Activated naive CD8-positive, alpha-beta T cell treated with anti-CD3 and anti-CD28 coated beads for 36 hours (primary cell): ENCODE measurements at places on chromosomes 1 and 21. TPM values are rescaled to one million over a fixed set of nuclear protein-coding genes. Genes with fewer than 3 reads are reported as not detected.
A peak's percentile ranks its signal among the peaks of the same experiment; 100 is the strongest.

- H3K27me3 ChIP-seq = peaks cover 7% of the 10 kb centered on the region
- no peaks in the 10 kb centered on the region for H3K36me3 ChIP-seq
- no peak overlapping the region for H3K4me3 ChIP-seq
- H3K4me1 ChIP-seq = no peaks in the 10 kb centered on the region
These were observed 48.3 kb upstream of the POFUT2 start for GRCh38 chr21:45335761-45336534.

GRCh38 chr1:207313131-207313530 lies 8.3 kb upstream of the CD55 start:
- no peak overlapping the region for H3K27ac ChIP-seq
- no peak overlapping the region for H3K4me3 ChIP-seq
- DNase-seq = no peak
- H3K36me3 ChIP-seq = no peaks in the 10 kb centered on the region
- H3K4me1 ChIP-seq = peaks cover 22% of the 10 kb centered on the region

DNA sequence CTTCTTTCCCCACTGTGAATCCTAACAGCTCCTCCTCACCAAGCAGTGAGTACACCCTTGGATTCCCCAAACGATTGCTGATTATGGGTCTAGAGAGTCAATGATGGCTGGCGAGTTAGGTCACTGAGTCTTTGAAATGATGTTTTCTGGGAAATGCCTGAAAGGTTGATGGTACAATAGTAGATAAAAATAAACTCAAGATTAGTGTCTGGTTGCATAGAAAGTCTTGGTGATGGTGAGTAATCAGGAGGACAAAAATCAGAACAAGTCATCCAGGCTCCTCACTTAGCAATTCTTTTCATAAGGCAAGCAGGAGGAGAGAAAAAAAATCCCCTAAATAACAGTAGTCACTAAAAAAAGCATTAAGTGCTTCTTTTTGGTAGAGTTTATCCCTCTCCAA lies 22.6 kb downstream of the HLX start:
- no peak for DNase-seq
- H3K36me3 ChIP-seq = no peaks in the 10 kb centered on the region
- no peak overlapping the region for H3K4me3 ChIP-seq

The SUSD4 gene
- total RNA-seq = 0.33 TPM

- H3K27me3 ChIP-seq = peaks cover 8% of the 10 kb centered on the region
- H3K27ac ChIP-seq = no peak overlapping the region
- no peak for DNase-seq
- H3K4me3 ChIP-seq = no peak overlapping the region
These were observed 209.8 kb downstream of the MATN1 start for GRCh38 chr1:30513396-30514136.

The HRNR gene
- not detected for total RNA-seq

- H3K4me3 ChIP-seq = no peak overlapping the region
- H3K4me1 ChIP-seq = peaks cover 67% of the 10 kb centered on the region
- no peak for DNase-seq
- H3K36me3 ChIP-seq = peaks cover 51% of the 10 kb centered on the region
These were observed 101.0 kb downstream of the MRPL39 start for GRCh38 chr21:25506261-25506660.

The RHCE gene
- 0.29 TPM for total RNA-seq

The CRABP2 gene
- total RNA-seq = 1.2 TPM

DNA sequence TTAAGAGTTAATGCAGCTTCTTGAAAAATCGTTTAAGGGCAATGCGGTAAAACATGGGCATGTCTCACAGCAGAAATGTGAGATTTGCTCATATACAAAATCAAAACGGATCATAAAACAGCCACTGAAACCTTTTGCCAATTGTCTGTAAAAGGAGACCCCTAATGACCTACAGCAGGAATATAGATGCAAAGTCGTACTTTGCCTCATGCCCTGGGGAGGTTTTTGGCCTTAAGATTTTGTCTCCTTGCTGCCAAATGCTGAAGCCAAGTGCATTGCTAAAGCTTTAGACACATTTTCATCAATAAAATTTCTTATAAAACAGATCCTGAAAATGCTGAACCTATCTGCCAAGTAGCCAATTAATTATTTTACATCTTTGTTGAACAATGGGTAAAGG lies 226.9 kb downstream of the TGFB2 start:
- H3K27me3 ChIP-seq = no peaks in the 10 kb centered on the region
- H3K4me1 ChIP-seq = no peaks in the 10 kb centered on the region
- H3K4me3 ChIP-seq = no peak overlapping the region
- H3K27ac ChIP-seq = no peak overlapping the region
- no peaks in the 10 kb centered on the region for H3K36me3 ChIP-seq
- DNase-seq = no peak

- no peak overlapping the region for H3K27ac ChIP-seq
- no peaks in the 10 kb centered on the region for H3K36me3 ChIP-seq
- peaks cover 10% of the 10 kb centered on the region for H3K4me1 ChIP-seq
- no peak overlapping the region for H3K4me3 ChIP-seq
These were observed 158.7 kb downstream of the SIPA1L2 start for GRCh38 chr1:232471250-232471649.

The HCRTR1 gene
- total RNA-seq = not detected

DNA sequence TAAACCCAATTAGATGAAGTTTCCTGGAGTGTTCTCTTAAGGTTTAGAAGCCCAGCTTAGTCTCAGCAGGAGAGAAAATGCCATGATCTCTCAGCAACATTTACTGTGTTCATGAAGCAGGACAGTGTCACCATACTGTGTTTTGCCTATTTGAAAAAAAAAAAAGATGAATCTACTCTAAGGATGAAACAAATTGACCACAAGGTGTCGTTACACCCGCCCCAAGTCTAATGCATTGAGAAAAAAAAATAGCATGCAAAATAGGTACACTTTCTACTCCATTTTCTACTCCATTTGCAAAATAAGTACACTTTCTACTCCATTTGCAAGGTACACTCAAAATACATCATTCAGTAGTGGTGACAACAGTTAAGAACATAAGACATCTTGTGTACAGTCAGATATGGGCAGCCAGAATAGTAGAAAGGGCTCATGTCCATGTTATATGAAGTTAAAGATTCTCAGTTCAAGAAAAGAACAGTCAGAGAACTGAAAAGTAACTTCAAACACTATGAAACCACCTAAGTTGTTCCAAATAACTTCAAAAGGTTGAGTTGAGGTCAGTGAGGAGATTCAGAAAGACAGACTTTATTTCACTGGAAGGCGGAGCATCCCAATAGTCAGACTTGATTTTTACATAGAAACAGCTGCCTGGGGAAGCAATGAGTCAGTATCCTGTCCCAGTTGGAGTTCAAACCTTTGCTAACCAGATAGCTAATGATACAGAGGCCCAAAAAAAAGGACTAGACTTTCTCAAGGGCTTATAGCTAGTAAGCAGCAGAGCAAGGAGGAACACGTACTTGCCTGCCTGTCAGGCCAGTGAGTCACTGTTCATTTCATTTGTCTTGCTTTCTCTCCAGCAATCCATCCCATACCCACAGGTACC lies 13.3 kb downstream of the PLPPR5 start:
- H3K27ac ChIP-seq = peak overlapping the region; percentile 72
- no peaks in the 10 kb centered on the region for H3K27me3 ChIP-seq
- peaks cover 10% of the 10 kb centered on the region for H3K4me1 ChIP-seq
- H3K4me3 ChIP-seq = no peak overlapping the region
- H3K36me3 ChIP-seq = no peaks in the 10 kb centered on the region
- DNase-seq = peak; percentile 12

GRCh38 chr1:59692591-59692990 lies 122.2 kb upstream of the HOOK1 start:
- no peaks in the 10 kb centered on the region for H3K36me3 ChIP-seq
- H3K27ac ChIP-seq = no peak overlapping the region
- no peak overlapping the region for H3K4me3 ChIP-seq
- no peaks in the 10 kb centered on the region for H3K27me3 ChIP-seq
- no peak for DNase-seq
- peaks cover 12% of the 10 kb centered on the region for H3K4me1 ChIP-seq

DNA sequence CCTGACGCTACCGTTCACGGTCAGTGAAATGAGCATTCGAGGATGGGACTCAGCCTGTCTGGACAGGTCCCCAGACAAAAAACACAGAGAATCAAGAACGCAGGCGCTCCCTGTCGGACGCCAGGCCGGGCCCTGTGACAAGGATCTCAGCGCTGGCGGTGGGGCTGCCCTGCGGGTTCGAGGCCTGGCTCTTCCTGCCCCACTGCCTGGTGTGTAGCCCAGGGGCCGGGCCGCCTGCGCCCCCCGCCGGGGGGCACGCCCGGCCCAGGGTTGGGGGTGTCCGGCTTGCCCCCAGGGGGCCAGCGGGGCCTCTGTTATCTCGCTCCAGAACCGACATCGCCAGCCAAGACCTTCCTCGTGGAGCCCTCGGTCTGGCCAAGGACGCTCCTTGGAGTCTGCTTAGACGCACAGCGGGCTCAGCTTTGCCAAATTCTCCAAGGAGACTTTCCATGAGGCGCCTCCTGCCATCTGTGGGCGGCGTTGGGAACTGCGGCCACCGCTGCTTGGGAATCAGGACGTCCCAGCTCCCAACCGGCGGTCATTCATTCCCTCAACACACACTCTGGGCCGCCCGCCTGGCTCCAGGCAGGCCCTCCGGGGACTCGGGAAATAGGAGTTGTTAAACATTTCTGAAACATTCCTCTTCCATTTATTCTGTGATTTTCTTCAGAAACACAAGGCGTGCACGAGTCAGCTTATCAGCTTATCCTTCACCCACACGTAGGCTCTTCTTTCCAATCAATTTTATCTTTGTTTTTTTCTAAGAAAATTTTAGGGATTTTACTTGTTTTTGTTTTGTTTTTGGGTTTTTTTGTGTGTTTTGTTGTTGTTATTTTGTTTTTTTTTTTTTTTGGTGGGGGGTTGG lies 11.3 kb upstream of the RIPK4 start:
- no peaks in the 10 kb centered on the region for H3K36me3 ChIP-seq
- DNase-seq = peak; percentile 19
- no peak overlapping the region for H3K4me3 ChIP-seq
- peaks cover 87% of the 10 kb centered on the region for H3K27me3 ChIP-seq

The HIVEP3 gene
- total RNA-seq = 21.3 TPM

DNA sequence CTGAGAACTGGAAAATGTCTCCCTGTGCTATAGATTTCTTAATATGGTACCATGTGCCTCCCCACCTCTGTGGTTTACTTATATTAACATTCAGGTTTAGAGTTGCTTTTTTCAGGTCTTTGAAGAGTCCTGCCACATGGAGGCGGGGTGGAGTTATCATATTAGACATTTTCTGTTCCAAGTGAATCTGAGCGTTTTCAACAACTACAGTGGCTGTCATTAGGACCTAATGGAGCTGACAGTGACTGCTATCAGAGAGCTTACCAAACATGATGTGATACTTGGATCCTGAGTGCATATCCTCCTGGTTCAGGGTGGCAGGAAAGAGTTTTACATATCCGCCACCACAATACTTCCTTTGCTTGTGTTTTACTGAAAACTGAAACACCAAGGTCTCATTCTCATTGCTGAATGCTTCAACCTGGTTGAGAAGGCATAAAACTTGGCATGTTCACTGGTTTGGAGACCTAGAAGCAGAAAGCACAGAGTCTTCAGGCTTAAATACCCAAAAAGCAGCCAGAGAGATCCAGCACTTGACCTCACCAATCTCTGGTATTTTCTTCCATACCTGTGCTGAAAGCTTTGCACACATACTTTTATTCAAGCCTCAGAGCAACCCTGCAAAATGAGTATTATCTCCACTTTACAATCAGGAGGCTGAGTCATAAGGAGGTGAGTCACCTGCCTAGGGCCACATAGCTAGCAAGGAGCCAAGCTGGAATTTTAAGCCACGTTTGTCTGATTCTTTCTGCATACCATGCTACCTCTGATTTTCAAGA lies 47.4 kb upstream of the OSBPL9 start:
- H3K36me3 ChIP-seq = no peaks in the 10 kb centered on the region
- peak overlapping the region; percentile 35 for H3K4me3 ChIP-seq
- peaks cover 35% of the 10 kb centered on the region for H3K4me1 ChIP-seq
- no peaks in the 10 kb centered on the region for H3K27me3 ChIP-seq
- DNase-seq = peak; percentile 29

DNA sequence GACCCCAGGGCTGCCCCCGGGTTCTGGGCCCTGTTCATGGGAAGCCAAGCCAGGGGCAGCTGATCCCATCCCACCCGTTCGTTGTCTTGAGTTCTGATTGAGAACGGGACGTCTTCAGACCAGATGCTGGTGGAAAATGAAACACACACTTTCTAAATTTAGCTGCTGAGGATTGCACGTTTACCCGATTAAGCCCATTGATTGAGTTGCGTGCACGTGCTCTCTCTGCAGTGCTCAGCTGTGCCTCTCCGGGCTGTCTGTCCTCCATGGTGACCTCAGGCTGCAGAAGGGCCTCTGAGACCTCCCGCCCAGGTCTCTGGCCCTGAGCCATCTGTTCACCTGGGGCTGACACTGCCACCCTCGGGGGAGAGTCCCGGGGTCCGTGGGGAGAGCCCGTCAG lies 27.0 kb upstream of the PEX10 start:
- H3K4me1 ChIP-seq = no peaks in the 10 kb centered on the region
- no peak overlapping the region for H3K27ac ChIP-seq
- no peak overlapping the region for H3K4me3 ChIP-seq
- no peaks in the 10 kb centered on the region for H3K36me3 ChIP-seq

DNA sequence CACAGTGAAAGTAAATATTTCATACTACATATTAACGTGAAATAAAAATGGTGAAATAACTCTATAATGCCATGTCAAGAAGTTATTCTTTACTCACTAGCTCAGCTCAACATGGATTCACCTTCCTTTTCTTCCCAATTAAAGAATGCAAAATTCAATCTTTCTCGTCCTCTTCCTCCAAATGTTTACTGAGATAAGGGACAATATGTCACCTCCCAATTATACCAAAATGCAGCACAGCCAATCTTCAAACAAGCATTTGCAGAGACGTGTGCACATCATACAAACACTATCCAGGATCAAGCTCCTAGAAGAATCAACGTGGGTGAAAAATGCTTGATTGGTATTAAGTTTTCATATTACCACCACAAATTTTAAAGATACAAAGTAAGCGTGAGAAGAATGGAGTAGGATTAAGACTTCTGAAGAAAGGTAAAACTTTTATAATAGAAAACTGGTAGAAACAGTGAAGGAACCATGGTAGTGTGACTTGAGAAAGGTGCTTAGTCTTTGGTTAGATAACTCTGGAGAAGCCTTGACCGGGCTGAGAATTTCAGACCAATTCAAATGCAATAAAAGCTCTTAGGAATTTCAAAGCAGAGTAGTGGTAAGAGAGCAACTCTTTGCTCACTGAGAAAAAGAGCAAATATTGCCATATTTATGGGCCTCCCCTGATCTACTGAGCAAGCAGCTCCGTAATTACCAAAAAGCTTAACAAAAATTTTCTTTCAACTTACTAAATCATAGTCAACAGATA lies 7.2 kb downstream of the PTP4A2 start:
- H3K27me3 ChIP-seq = no peaks in the 10 kb centered on the region
- H3K36me3 ChIP-seq = peaks cover 48% of the 10 kb centered on the region
- H3K4me1 ChIP-seq = peaks cover 88% of the 10 kb centered on the region
- H3K27ac ChIP-seq = peak overlapping the region; percentile 98
- H3K4me3 ChIP-seq = peak overlapping the region; percentile 67

DNA sequence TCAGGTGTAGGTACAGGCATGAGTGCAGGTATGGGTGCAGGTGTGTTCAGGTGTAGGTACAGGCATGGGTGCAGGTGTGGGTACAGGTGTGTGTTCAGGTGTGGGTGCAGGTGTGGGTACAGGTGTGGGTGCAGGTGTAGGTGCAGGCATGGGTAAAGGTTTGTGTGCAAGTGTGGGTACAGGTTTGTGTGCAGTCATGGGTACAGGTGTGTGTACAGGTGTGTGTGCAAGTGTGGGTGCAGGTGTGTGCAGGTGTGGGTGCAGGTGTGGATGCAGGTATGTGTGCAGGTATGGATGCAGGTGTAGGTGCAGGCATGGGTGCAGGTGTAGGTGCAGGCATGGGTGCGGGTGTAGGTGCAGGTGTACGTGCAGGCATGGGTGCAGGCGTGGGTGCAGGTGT lies 79.4 kb upstream of the ACTL8 start:
- no peaks in the 10 kb centered on the region for H3K4me1 ChIP-seq
- H3K4me3 ChIP-seq = no peak overlapping the region
- no peaks in the 10 kb centered on the region for H3K36me3 ChIP-seq
- no peaks in the 10 kb centered on the region for H3K27me3 ChIP-seq

GRCh38 chr1:188708795-188709535 lies 1768.7 kb downstream of the BRINP3 start:
- no peaks in the 10 kb centered on the region for H3K27me3 ChIP-seq
- no peaks in the 10 kb centered on the region for H3K36me3 ChIP-seq
- H3K4me3 ChIP-seq = no peak overlapping the region
- no peak overlapping the region for H3K27ac ChIP-seq
